Omental fat pad (tissue), 4 donors: ENCODE measurements at places on chromosomes 6 and 20. TPM values are rescaled to one million over a fixed set of nuclear protein-coding genes. Genes with fewer than 3 reads are reported as not detected.

Gene BPIFB2
- not detected for total RNA-seq

Gene DNMT3B
- total RNA-seq: 0.37 TPM

Gene UNC5CL
- 0.56 TPM for total RNA-seq

Gene PAK5
- not detected for total RNA-seq

Gene PRICKLE4
- total RNA-seq: 11.7 TPM

Gene ZGPAT
- 34.5 TPM for total RNA-seq

Gene PTCHD4
- total RNA-seq: 2.2 TPM

Gene NUS1
- 37.1 TPM for total RNA-seq

Gene PTPRK
- 16.2 TPM for total RNA-seq

Gene PNPLA1
- 0.37 TPM for total RNA-seq

Gene GABRR1
- total RNA-seq: not detected
